ENCODE measurements at places on chromosomes 7 and 10.

- DNase-seq = no peak
Measured at GRCh38 chr10:33616956-33617355, 282.5 kb upstream of the NRP1 start.

- no peak for DNase-seq
Measured at GRCh38 chr10:97821308-97822038, 28.2 kb upstream of the GOLGA7B start.

DNA sequence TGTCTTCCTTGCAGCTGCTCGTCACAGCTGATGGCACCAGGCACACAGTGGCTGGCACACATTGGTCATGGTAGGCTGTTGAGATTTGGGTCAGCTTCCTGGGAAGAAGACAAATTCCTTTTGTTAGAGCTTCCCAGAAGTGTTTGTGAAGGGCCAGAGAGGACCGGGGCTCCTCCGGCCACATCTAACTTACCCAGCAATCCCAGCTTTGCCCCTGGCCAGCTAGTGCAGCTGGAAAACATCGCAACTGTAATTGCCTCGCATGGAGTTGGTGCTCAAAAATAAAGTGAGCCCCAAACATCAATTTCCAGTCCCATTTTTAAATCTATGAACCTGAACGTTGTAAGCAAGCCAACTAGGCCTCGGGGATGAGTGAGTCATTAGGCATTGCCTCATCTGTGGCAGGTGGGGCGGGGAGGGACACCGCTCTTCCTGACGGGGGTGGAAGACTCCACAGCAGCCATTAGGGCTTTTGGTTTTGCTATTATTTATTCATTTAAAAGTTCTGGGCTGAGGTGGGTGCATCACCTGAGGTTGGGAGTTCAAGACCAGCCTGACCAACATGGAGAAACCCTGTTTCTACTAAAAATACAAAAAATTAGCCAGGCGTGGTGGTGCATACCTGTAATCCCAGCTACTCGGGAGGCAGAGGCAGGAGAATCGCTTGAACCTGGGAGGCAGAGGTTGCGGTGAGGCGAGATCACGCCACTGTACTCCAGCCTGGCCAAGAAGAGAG lies 12.4 kb downstream of the CPA5 start:
- no peak for DNase-seq

DNA sequence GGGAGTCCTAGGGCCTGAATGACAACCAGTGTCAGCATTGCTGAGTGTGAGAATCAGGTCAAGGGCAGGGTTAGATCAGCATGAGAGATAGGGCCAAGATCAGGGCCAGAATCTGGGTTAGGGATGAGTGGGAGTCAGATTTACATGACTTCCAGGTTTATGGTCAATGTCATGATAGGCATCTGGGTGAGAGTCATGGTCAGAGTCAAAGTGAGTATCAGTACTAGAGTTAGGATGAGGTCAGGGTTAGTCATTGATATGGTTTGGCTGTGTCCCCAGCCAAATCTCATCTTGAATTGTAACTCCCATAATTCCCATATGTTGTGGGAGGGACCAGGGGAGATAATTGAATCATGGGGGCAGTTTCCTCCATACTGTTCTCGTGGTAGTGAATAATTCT lies 12.3 kb downstream of the MRPS24 start:
- DNase-seq = no peak

GRCh38 chr10:29273478-29273877 lies 15.4 kb upstream of the LYZL1 start:
- DNase-seq = no peak

- DNase-seq = peak; percentile 11
Measured at GRCh38 chr10:86711513-86712316, 43.4 kb downstream of the LDB3 start.

DNA sequence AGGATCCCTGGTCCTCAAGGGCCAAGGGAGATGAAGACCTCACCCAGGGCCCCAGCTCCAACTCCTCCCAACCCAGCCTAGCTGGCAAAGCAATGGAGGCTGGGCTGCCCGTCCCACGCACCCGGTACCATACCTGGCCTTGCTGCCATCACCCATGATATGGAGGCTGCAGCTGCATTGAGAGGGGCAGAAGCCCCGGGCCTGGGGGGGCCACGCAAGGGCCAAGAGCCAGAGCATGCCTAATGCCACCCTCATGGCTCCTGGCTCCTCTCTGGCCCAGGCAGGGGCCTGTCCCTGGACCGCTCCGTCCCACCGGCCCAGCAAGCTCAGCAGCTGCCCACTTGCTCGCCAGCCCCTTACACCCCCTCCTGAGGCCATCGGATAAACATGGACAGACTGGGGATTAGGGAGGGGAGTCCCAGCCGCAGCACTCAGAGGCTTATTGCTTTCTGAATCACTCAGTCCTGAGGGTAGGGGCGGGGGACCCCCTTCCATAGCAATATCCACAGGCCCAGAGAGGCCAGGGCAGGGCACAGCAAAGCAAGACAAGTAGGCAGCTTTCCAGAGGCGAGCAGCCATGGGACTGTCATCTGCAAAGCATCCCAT lies at the start of gene LRIT1:
TSS of gene LRIT1 (minus strand) at position 362 of the 606 bp plus-strand sequence. CDS start at position 255, 107 bp downstream.
- DNase-seq = no peak

GRCh38 chr10:131928248-131929095 lies 27.7 kb downstream of the PPP2R2D start:
- no peak for DNase-seq

GRCh38 chr10:103042908-103043307 lies 124.8 kb downstream of the CNNM2 start:
- DNase-seq = no peak

- no peak for DNase-seq
Measured at GRCh38 chr7:136496551-136496950, 371.9 kb upstream of the CHRM2 start.

- DNase-seq = no peak
Measured at GRCh38 chr10:89503652-89504370, 31.6 kb downstream of the SLC16A12 start.

Data from hematopoietic multipotent progenitor cell treated with erythropoietin and hydrocortisone succinate and interleukin-3 and kit ligand, for 15 days (in vitro differentiated cells).